ENCODE measurements at places on chromosomes 7 and 10.
A peak's percentile ranks its signal among the peaks of the same experiment; 100 is the strongest.

DNA sequence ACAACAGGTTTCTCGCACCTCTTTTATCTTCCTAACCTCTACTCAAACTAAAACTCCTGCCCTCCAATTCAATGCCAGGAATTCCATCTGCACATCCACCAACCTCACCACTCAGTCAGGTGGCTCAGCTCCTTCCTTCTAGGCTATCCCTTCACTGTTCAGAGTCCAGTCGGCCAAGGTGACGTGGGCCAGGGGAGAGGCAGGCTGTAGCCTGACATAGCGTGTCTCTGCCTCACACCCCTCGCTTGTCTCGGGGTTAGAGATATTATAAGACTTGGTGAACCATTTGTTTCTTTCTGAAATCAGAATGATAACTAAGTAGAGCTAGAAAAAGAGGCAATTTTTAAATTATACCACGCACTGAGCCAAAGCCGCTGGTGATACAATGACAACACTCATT lies 31.1 kb downstream of the HIPK2 start:
- no peak overlapping the region for H3K27ac ChIP-seq
- no peak overlapping the region for H3K4me3 ChIP-seq
- peaks cover 4% of the 10 kb centered on the region for H3K36me3 ChIP-seq

GRCh38 chr10:20891338-20891714 lies 5.8 kb downstream of the NEBL start:
- H3K36me3 ChIP-seq: no peaks in the 10 kb centered on the region
- no peak for DNase-seq
- no peaks in the 10 kb centered on the region for H3K4me1 ChIP-seq
- H3K27me3 ChIP-seq: no peaks in the 10 kb centered on the region
- no peak overlapping the region for H3K27ac ChIP-seq

- peak overlapping the region; percentile 73 for H3K4me3 ChIP-seq
- no peaks in the 10 kb centered on the region for H3K36me3 ChIP-seq
- no peak overlapping the region for H3K27ac ChIP-seq
- H3K4me1 ChIP-seq: peaks cover 34% of the 10 kb centered on the region
- no peak for DNase-seq
Measured at GRCh38 chr7:33109758-33110238, 594 bp upstream of the RP9 start.

GRCh38 chr7:136847858-136848257 lies 20.6 kb upstream of the CHRM2 start:
- no peak overlapping the region for H3K4me3 ChIP-seq
- no peak for DNase-seq
- H3K27ac ChIP-seq: no peak overlapping the region
- no peaks in the 10 kb centered on the region for H3K27me3 ChIP-seq
- H3K36me3 ChIP-seq: no peaks in the 10 kb centered on the region

GRCh38 chr10:107303203-107303602 lies 138.7 kb upstream of the SORCS1 start:
- H3K4me3 ChIP-seq: no peak overlapping the region
- H3K36me3 ChIP-seq: no peaks in the 10 kb centered on the region
- no peak overlapping the region for H3K27ac ChIP-seq
- no peaks in the 10 kb centered on the region for H3K27me3 ChIP-seq

DNA sequence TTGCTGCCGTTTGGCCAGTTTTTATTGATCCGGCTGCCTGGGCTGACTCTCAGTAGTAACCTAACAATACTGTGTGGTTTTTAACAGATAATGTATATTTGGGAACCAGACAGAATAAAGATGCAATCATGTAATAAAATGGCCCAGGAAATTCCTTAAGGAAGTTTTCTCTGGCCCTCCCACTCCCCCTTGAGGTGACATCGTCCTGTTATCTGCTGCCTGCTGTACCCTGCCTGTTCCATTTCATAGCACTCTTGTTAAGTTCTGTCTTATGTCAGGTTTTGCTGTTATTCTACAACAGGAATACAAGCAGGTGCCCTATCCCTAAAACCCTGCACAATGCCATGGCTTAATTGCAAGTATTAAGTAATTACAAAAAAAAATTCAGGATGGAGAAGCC lies 12.5 kb downstream of the ITGB8 start:
- H3K27ac ChIP-seq: no peak overlapping the region
- no peaks in the 10 kb centered on the region for H3K27me3 ChIP-seq
- no peak for DNase-seq
- no peaks in the 10 kb centered on the region for H3K36me3 ChIP-seq
- H3K4me1 ChIP-seq: no peaks in the 10 kb centered on the region

DNA sequence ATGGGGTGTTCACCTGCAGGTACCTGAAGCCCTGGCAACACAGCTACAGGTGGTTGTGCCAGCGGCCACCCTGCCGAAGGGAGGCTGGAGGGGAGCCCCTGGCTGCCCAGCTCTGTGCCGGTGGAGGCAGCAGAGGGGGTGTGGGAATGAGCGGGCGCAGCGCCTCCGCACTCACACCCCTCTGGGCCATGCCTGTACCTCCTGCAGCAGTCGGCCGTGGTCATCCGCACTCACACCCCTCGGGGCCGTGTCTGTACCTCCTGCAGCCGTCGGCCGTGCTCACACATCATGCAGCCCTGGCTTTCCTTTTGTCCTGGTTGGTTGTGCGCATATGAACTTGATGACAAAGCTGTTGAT lies 1.7 kb downstream of the ZNF511 start:
- no peaks in the 10 kb centered on the region for H3K27me3 ChIP-seq
- no peak overlapping the region for H3K27ac ChIP-seq
- H3K36me3 ChIP-seq: peaks cover 11% of the 10 kb centered on the region
- H3K4me1 ChIP-seq: peaks cover 17% of the 10 kb centered on the region
- no peak overlapping the region for H3K4me3 ChIP-seq

- no peak overlapping the region for H3K4me3 ChIP-seq
- no peaks in the 10 kb centered on the region for H3K36me3 ChIP-seq
- H3K4me1 ChIP-seq: no peaks in the 10 kb centered on the region
- H3K27me3 ChIP-seq: peaks cover 35% of the 10 kb centered on the region
Measured at GRCh38 chr7:39816462-39817060, 133.5 kb upstream of the CDK13 start.

- peaks cover 10% of the 10 kb centered on the region for H3K4me1 ChIP-seq
- peaks cover 2% of the 10 kb centered on the region for H3K36me3 ChIP-seq
- H3K27ac ChIP-seq: no peak overlapping the region
- no peak for DNase-seq
- H3K4me3 ChIP-seq: no peak overlapping the region
Measured at GRCh38 chr10:104243512-104243911, 11.2 kb upstream of the GSTO1 start.

GRCh38 chr10:30828680-30829079 lies 199.1 kb upstream of the LYZL2 start:
- H3K27ac ChIP-seq: no peak overlapping the region
- DNase-seq: no peak
- H3K4me3 ChIP-seq: no peak overlapping the region
- H3K4me1 ChIP-seq: no peaks in the 10 kb centered on the region

GRCh38 chr10:124044143-124044862 lies 49.1 kb downstream of the CHST15 start:
- peaks cover 27% of the 10 kb centered on the region for H3K27me3 ChIP-seq
- no peak overlapping the region for H3K27ac ChIP-seq
- peaks cover 3% of the 10 kb centered on the region for H3K36me3 ChIP-seq
- no peak for DNase-seq
- H3K4me3 ChIP-seq: no peak overlapping the region

- no peak overlapping the region for H3K4me3 ChIP-seq
- no peaks in the 10 kb centered on the region for H3K36me3 ChIP-seq
- H3K4me1 ChIP-seq: no peaks in the 10 kb centered on the region
- DNase-seq: no peak
- peaks cover 6% of the 10 kb centered on the region for H3K27me3 ChIP-seq
- H3K27ac ChIP-seq: no peak overlapping the region
Measured at GRCh38 chr7:44269417-44269816, 56.0 kb downstream of the CAMK2B start.

- no peak overlapping the region for H3K27ac ChIP-seq
- H3K27me3 ChIP-seq: no peaks in the 10 kb centered on the region
- peaks cover 3% of the 10 kb centered on the region for H3K36me3 ChIP-seq
Measured at GRCh38 chr7:50287129-50287528, 17.4 kb upstream of the IKZF1 start.

DNA sequence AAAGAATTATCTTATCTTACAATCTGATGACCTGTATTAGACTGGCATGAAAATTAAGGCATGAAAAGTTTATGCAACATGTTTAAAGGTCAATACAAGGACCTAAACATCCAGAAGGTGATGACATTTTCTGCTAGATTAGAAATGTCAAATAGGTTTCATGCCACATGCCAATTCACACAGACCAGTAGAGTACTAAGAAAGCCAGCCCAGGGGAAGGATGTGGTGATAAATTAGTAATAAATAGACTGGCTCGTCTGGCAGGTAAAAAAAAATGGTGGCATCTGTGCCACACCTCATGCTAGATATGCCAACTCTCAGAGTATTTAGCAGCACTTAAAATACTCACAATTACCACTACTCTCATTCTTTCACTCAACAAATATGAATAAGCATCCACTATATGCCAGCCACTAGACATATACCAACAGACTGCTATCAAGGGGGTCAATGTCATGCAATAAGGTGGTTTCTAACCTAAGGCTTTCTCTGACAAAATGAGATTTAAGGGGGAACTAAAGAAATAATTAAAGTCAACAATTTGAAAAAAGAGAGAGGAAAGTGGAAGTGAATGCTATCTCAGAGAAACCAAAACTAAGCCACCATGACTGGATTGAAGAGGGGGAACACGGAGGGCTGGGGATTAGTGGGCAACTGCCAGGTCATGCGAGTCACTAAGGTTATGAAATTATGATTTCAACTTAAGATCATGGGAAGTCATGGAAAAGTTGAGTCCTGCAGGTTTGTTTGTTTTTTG lies 83.5 kb downstream of the SGMS1 start:
- H3K27me3 ChIP-seq: no peaks in the 10 kb centered on the region
- H3K4me1 ChIP-seq: peaks cover 87% of the 10 kb centered on the region
- no peak for DNase-seq
- H3K27ac ChIP-seq: peak overlapping the region; percentile 95
- H3K36me3 ChIP-seq: peaks cover 6% of the 10 kb centered on the region
- H3K4me3 ChIP-seq: peak overlapping the region; percentile 41

GRCh38 chr10:25701652-25702051 lies 232.4 kb upstream of the MYO3A start:
- H3K36me3 ChIP-seq: no peaks in the 10 kb centered on the region
- no peak for DNase-seq
- no peak overlapping the region for H3K4me3 ChIP-seq
- H3K4me1 ChIP-seq: no peaks in the 10 kb centered on the region
- no peaks in the 10 kb centered on the region for H3K27me3 ChIP-seq
- H3K27ac ChIP-seq: no peak overlapping the region

- H3K36me3 ChIP-seq: no peaks in the 10 kb centered on the region
- DNase-seq: no peak
- H3K27me3 ChIP-seq: no peaks in the 10 kb centered on the region
- H3K27ac ChIP-seq: no peak overlapping the region
- H3K4me3 ChIP-seq: no peak overlapping the region
- H3K4me1 ChIP-seq: no peaks in the 10 kb centered on the region
Measured at GRCh38 chr7:91837397-91838070, 43.0 kb downstream of the MTERF1 start.

GRCh38 chr10:126341491-126341890 lies 46.8 kb downstream of the ADAM12 start:
- no peaks in the 10 kb centered on the region for H3K4me1 ChIP-seq
- H3K4me3 ChIP-seq: no peak overlapping the region
- no peaks in the 10 kb centered on the region for H3K27me3 ChIP-seq
- H3K36me3 ChIP-seq: no peaks in the 10 kb centered on the region
- DNase-seq: no peak

GRCh38 chr10:100659361-100660098 lies 85.9 kb upstream of the PAX2 start:
- no peak overlapping the region for H3K4me3 ChIP-seq
- peaks cover 63% of the 10 kb centered on the region for H3K27me3 ChIP-seq
- no peak overlapping the region for H3K27ac ChIP-seq
- peaks cover 16% of the 10 kb centered on the region for H3K4me1 ChIP-seq
- DNase-seq: no peak

DNA sequence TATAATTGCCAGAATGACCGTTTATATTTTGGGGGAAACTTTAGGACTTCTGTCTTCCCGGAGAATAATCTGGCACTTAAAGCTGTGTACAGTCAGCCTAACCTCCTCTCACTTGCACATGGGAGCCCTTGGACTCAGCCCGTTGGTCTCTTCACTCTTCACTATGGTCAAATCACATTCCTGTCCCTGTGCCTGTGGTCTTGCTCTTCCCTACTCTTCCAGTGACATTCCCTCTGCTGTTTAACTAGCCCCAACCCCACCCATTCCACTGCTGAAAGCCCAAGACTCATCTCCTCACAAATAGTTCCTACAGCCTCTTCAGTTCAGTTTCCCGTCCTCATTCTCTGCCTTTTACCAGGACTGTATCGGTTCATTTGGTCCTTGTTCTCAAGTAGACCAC lies 135.0 kb downstream of the DYNC1I1 start:
- no peak for DNase-seq
- H3K27ac ChIP-seq: no peak overlapping the region
- H3K4me1 ChIP-seq: no peaks in the 10 kb centered on the region
- H3K36me3 ChIP-seq: no peaks in the 10 kb centered on the region
- peaks cover 8% of the 10 kb centered on the region for H3K27me3 ChIP-seq
- no peak overlapping the region for H3K4me3 ChIP-seq

DNA sequence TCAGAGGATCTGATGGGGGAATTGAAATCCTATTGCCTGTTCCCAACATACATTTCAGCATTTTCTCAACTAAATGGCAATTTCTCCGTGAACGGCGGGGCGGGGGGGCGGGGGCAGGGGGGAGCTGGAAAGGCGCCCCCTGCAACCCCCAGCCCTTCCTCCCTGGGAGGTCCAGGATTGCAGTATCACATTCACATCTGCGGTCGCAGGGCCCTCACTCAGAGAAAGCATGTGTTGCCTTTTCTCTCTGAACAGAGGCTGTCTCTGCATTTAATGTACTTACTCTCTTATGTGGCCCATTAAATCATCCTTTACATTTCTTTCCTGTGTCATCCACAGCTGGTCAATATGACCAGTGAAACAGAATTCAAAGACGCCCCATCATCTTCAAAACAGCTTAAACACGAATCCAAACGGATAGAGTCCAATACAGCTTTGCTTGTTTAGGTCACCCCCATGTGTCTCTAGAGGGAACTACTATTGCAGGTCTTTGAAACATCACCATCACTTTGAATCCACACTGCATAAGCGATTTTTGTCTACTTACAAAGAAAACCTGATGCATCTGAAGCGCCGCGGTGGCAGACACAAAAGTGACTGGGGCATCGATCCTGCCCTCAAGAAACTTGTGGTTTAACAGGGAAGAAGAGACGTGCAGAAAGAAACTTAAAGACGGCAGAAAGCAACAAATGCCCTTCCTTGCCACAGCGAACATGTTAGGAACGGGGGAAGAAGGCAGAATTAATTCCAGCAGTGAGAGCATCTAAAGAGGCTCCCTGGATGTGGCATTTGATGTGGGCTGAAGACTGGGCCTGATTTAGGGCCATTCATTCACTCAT lies 17.0 kb upstream of the ECHDC3 start:
- H3K4me1 ChIP-seq: peaks cover 6% of the 10 kb centered on the region
- H3K4me3 ChIP-seq: no peak overlapping the region
- peaks cover 3% of the 10 kb centered on the region for H3K36me3 ChIP-seq
- DNase-seq: no peak
